ENCODE measurements at places on chromosomes 13 and 19. TPM values are rescaled to one million over a fixed set of nuclear protein-coding genes. Genes with fewer than 3 reads are reported as not detected.

The PRSS57 gene
- not detected for total RNA-seq

DNA sequence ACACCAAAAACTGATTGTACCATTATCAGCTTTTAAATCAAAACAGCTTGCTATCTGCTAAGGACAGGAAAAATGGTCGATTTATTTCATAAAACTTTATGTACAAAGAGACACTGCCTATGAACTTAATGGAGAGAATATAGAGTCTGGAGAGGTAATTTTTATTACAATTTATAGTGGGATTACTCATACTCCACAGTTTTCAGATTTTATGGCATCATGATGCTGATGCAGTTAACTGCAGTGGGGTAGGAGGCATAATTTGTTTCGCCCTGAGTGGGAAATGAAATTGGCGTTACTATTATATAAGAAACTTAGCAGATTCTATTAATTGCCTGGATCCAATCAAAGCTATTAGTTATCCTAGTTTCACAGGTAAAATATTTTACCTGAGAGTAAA is 301.4 kb downstream of the KLF12 start:
- DNase-seq, result no peak

The LAIR1 gene
- 11.3 TPM for total RNA-seq

The MLNR gene
- not detected for total RNA-seq

All from uterus (tissue), 4 donors.